ENCODE measurements at places on chromosomes 1 and 21.
A peak's percentile ranks its signal among the peaks of the same experiment; 100 is the strongest.

DNA sequence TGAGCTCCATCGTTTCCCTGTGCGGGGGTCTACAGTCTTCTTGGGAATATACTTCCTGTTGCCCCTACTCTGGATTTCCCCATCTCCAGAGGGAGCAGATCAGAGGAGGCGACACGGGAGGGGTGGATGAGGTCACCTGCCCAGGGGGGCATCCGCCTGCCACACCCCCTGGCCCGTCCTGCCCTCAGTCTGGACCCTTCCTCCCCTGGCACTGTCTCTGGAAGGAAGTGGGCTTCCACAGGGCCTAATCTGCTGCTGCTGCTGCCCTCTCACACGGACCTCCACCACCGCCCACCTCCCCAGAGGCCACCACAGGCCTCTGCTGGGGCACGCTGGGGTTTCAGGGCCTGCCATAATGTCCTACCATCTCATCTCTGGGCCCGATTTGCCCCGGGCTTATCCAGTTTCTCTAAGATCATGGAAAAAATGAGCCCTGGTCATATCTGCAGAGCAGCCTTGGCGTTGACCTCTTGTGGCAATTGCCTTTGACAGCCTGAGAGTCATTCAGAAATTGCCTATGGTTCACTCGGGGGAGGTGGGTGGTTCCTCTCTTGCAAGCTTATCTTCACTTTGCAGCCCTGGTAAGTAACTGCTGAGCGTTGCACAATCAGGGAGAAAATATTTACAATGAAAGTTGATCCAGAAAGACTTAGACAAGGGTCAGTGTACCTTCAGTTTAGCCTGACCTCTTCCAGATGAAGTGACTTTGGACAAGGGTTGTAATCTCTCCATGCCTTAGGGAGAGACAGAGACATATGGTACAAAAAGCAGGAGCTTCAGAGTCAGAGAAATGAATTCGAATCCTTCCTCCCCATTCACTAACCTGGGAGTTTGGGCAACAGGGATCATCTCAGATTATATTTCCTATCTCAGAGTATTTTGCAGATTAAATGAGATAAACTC, 252.4 kb downstream of the TOMM20 start:
- no peak for DNase-seq

- DNase-seq: no peak
Measured at GRCh38 chr21:40447016-40447415, 399.9 kb downstream of the DSCAM start.

GRCh38 chr21:16243396-16243795, 513.6 kb downstream of the USP25 start:
- no peak for DNase-seq

DNA sequence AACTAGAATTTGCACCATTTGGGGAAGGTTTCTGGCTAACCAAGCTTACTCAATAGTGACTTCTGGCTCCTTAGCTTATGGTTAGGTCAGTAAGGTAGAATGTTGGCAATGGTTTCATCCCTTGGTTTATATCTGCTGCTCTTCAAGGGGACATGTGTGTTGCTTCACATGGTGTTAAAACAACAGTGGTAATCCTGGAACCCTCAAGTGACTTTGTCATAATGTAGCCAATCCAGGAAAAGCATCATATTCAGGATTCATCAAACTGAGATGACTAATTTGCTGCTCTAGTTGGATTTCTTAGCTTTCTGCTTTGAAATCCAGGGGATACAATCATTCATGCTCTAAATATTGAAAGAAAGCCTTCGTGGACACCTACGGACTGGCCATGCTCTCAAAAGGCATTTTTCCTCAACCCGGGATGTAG, 108.7 kb downstream of the RGL1 start:
- DNase-seq: no peak

- DNase-seq: no peak
Measured at GRCh38 chr1:118012515-118013124, 83.1 kb downstream of the WDR3 start.

- peak; percentile 7 for DNase-seq
Measured at GRCh38 chr1:228004331-228004855, 2.4 kb upstream of the WNT3A start.

DNA sequence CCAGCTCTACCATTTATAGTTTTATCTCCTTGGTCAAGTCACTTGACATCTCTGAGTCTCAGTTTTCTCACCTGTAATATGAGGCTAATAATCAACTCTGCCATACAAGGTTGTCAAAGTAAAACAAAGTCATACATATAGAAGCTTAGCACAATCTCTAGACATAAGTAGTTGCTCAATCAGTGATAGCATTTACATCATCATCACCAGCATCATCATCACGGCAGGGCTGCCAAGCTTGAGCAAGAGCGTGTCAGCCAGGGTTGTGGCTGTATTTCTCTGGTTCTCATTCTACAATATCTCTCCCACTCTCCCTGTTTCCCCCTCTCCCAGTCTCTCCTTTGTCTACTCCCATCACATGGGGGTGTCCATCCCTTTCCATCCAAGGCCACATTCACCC, 41.7 kb upstream of the COA6 start:
- DNase-seq: no peak

Data from NCI-H1092 (cell line).